ENCODE measurements at places on chromosomes 16 and 17.

- no peak for DNase-seq
These were observed 10.3 kb downstream of the PHB1 start for GRCh38 chr17:49404361-49404760.

DNA sequence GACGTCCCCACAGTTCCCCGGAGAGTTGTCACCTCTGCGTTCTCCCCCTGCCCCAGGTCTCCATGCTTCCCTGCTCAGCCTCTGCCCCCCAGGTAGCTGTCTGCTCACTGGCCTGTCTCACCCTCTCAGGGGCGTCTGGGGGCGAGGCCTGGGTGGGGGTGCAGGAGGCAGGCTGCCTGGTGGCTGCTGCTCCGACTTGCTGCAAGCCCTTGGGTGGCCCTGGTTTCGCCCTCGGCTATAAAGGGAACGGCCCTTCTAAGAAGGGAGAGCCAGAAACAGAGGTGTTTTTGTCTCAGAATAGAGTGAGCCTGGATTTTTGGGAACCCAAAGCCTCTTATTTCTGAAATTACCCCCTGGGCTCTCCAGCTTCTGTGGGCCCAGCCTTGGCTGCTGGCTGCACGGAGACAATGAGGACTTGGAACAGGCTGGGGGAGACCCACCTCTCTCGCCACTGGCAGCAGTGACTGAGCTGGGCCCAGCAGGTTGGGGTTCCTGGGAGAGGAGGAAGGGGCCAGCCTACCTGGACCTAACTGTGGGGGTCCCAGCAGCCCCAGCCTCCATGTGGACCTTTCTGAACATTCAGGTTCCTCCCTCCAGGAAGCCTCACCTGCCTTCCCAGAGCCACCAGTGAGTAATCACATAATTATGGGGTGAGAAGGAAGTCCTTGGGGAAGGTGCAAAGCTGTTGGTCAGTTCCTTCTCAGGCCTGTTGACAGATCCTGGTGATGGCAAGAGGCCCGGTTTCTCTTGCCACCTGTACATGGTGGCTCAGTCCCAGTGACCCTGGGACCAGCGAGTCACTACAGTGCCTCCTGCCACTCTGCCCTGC is 15.5 kb upstream of the SPNS2 start:
- DNase-seq = peak; percentile 9

GRCh38 chr17:55660178-55660886 is 62.3 kb downstream of the TMEM100 start:
- DNase-seq = peak; percentile 98

- DNase-seq = no peak
These were observed 21.1 kb downstream of the GJD3 start for GRCh38 chr17:40343219-40344119.

Measured in fibroblast of skin of right biceps (primary cell).